ENCODE measurements at places on chromosomes 13 and 19.

GRCh38 chr13:32315238-32316027, at the start of the genes BRCA2 and ZAR1L:
Gene BRCA2, plus strand, starts transcription at chr13:32315508. Its CDS starts 953 bp downstream, at chr13:32316461.
Gene ZAR1L, minus strand, starts transcription at chr13:32315363. Its CDS starts 3,438 bp downstream, at chr13:32311925.
- peak; percentile 95 for DNase-seq
- no peaks in the 10 kb centered on the region for H3K36me3 ChIP-seq
- peaks cover 3% of the 10 kb centered on the region for H3K4me1 ChIP-seq
- peak within 1 kb of the TSS; percentile 68 for H3K4me3 ChIP-seq

DNA sequence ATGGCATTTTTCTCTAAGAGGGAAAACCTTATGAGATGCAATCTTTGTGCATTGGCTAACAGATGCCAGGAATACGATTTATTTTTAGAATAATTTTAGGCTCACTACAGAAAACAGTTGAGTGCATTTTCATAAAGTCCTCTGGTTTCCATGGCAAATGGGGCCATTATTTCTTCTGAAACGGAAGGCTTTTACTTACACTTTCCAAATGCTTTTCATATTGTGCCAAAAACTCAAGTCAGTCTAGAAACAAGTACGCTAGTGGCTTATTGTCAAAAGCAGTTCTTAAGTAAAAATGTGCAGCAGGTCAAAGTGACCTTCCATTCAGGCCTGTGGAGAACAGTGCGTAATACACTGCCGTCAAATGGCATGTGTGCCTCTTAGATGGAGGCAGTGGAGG, 628.7 kb downstream of the EFNB2 start:
- no peaks in the 10 kb centered on the region for H3K4me1 ChIP-seq
- H3K27ac ChIP-seq: no peak overlapping the region
- no peaks in the 10 kb centered on the region for H3K27me3 ChIP-seq
- H3K4me3 ChIP-seq: no peak overlapping the region

DNA sequence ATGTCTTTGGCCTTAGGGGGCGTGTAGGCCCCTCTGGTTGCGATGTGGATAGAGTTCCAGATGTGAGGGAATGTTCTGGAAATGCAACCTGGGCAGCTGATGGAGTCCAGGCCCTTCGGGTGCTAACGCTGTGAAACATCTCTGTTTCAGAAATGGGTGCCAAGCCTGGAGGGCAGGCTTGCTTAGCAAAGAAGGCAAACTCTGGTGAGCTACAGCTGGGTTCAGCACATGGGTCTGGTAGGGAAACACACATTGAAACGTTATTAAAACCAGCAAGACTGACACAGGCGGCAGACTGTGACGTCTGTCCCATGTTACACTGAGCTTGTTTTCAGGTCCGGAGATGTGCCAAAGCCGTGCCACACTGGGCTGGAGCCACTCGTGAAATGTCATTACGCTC, 8.6 kb upstream of the CDC16 start:
- no peaks in the 10 kb centered on the region for H3K36me3 ChIP-seq
- no peak overlapping the region for H3K4me3 ChIP-seq
- DNase-seq: no peak
- no peaks in the 10 kb centered on the region for H3K27me3 ChIP-seq
- no peak overlapping the region for H3K27ac ChIP-seq
- no peaks in the 10 kb centered on the region for H3K4me1 ChIP-seq

GRCh38 chr13:44384778-44385177, 11.2 kb downstream of the SERP2 start:
- peaks cover 47% of the 10 kb centered on the region for H3K4me1 ChIP-seq
- no peak for DNase-seq
- no peaks in the 10 kb centered on the region for H3K36me3 ChIP-seq

DNA sequence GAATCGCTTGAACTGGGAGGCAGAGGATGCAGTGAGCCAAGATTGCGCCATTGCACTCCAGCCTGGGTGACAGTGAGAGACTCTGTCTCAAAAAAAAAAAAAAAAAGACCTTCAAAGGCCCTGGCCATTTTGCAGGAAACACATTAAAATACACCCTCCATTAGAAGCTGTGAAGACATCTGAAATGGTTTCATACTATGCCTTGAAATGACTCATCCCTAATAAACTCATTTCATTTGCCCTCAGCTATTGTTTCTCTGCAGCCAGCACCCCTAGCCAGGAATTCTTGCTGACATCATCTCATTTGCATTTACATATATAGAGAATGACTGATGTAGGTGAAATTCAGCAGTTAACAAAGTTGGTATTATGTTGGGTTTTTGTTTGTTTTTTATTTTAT, 8.7 kb downstream of the EML2 start:
- H3K36me3 ChIP-seq: no peaks in the 10 kb centered on the region
- no peak for DNase-seq
- no peak overlapping the region for H3K4me3 ChIP-seq
- no peaks in the 10 kb centered on the region for H3K4me1 ChIP-seq
- no peak overlapping the region for H3K27ac ChIP-seq

GRCh38 chr19:48812094-48812929, 1.5 kb upstream of the BCAT2 start:
- no peaks in the 10 kb centered on the region for H3K27me3 ChIP-seq
- peaks cover 21% of the 10 kb centered on the region for H3K4me1 ChIP-seq
- DNase-seq: peak; percentile 93
- no peaks in the 10 kb centered on the region for H3K36me3 ChIP-seq
- H3K27ac ChIP-seq: peak overlapping the region; percentile 72

- H3K4me1 ChIP-seq: no peaks in the 10 kb centered on the region
- no peak for DNase-seq
- H3K27ac ChIP-seq: no peak overlapping the region
- no peaks in the 10 kb centered on the region for H3K27me3 ChIP-seq
- no peaks in the 10 kb centered on the region for H3K36me3 ChIP-seq
Observed at GRCh38 chr13:36211567-36211966, 2.8 kb downstream of the SOHLH2 start.

DNA sequence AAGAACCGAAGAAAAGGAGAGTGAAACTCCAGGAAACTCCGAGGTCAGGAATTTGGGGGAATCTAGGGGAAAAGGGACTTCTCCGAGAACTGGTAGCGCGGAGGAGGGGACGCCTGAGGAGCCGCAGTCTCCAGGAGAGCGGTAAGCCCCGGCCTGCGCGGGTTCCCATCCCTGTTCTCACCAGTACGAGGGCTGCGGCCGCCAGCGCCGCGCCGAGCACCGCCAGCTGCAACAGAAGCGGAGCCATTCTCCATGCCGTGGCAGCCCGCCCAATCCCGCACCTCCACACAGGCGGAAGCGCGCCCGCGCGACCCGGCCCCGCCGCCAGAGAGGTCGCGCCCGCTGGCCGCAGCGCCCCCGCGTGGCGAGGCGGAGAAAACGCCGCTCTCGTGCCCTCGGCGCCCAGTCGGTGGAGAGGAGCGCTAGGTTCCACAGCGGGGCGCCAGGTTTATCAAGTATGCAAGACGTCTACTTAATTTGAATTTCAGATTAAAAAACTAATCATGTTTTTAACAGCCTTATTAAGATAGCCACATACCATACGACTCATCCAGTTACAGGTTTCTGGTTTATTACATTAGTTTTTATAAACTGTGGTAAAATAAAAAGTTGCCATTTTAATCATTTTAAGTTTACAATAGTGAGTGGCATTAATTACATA, at the start of gene ALG5:
Gene ALG5 (minus strand): TSS at position 287 of the 661 bp plus-strand sequence. CDS start 40 bp downstream, at position 247.
- H3K4me1 ChIP-seq: peaks cover 8% of the 10 kb centered on the region
- no peaks in the 10 kb centered on the region for H3K27me3 ChIP-seq

DNA sequence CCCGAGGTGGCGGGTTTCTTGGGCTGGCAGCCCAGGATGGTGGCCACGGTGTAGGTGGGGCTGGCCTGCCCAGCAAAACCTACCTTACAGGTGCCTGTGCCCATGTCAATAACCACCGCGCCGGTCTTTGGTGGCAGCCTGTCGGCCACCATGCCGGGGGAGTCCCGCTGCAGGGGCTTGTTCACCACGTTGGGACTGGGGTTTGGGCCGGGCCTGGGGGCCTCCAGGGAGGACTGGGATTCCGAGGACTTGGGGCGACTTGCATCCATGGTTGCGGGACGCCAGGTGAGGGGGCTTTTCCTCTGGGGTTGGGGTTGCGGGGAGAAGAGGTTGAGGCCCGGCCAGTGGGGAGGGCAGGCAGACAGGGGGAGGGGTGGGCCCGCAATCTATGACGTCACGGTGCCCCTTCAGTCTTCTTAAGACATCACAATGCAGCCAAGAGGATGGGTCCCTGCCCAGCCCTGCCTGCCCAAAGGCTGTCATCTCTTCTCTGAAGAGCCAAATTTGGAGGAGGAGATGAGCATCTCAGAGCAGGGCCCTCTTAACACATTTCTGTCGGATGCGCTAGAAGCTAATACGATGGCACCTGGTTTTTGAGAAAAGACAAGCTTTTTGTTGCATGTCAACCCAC, at the start of gene ACTL9:
Gene ACTL9 (minus strand): TSS at position 363 of the 631 bp plus-strand sequence. CDS start 94 bp downstream, at position 269.
- H3K27ac ChIP-seq: no peak within 1 kb of the TSS
- peak; percentile 21 for DNase-seq
- H3K4me1 ChIP-seq: no peaks in the 10 kb centered on the region
- peak within 1 kb of the TSS; percentile 23 for H3K4me3 ChIP-seq
- no peaks in the 10 kb centered on the region for H3K27me3 ChIP-seq
- H3K36me3 ChIP-seq: no peaks in the 10 kb centered on the region

- H3K27ac ChIP-seq: no peak overlapping the region
- no peaks in the 10 kb centered on the region for H3K36me3 ChIP-seq
- no peaks in the 10 kb centered on the region for H3K27me3 ChIP-seq
Observed at GRCh38 chr13:108508263-108508662, 121.1 kb upstream of the MYO16 start.

GRCh38 chr19:9917321-9917720, 19.0 kb downstream of the OLFM2 start:
- peak; percentile 47 for DNase-seq
- no peak overlapping the region for H3K27ac ChIP-seq
- H3K4me1 ChIP-seq: peaks cover 4% of the 10 kb centered on the region
- H3K4me3 ChIP-seq: no peak overlapping the region
- H3K27me3 ChIP-seq: no peaks in the 10 kb centered on the region
- no peaks in the 10 kb centered on the region for H3K36me3 ChIP-seq

GRCh38 chr19:1058112-1058511, 8.9 kb upstream of the ARHGAP45 start:
- H3K4me3 ChIP-seq: no peak overlapping the region
- H3K27me3 ChIP-seq: no peaks in the 10 kb centered on the region
- no peaks in the 10 kb centered on the region for H3K4me1 ChIP-seq
- no peak overlapping the region for H3K27ac ChIP-seq
- H3K36me3 ChIP-seq: no peaks in the 10 kb centered on the region

GRCh38 chr13:29959086-29959485, 108.7 kb upstream of the UBL3 start:
- DNase-seq: no peak
- H3K4me1 ChIP-seq: no peaks in the 10 kb centered on the region
- no peaks in the 10 kb centered on the region for H3K27me3 ChIP-seq
- H3K27ac ChIP-seq: no peak overlapping the region
- H3K36me3 ChIP-seq: no peaks in the 10 kb centered on the region
- no peak overlapping the region for H3K4me3 ChIP-seq

- no peaks in the 10 kb centered on the region for H3K27me3 ChIP-seq
- no peak for DNase-seq
- H3K36me3 ChIP-seq: no peaks in the 10 kb centered on the region
Observed at GRCh38 chr13:102311901-102312300, 89.9 kb downstream of the FGF14 start.

- H3K4me3 ChIP-seq: no peak overlapping the region
- no peaks in the 10 kb centered on the region for H3K36me3 ChIP-seq
- H3K4me1 ChIP-seq: no peaks in the 10 kb centered on the region
- H3K27ac ChIP-seq: no peak overlapping the region
- no peak for DNase-seq
Observed at GRCh38 chr19:51546650-51547396, 15.4 kb upstream of the SIGLEC6 start.

DNA sequence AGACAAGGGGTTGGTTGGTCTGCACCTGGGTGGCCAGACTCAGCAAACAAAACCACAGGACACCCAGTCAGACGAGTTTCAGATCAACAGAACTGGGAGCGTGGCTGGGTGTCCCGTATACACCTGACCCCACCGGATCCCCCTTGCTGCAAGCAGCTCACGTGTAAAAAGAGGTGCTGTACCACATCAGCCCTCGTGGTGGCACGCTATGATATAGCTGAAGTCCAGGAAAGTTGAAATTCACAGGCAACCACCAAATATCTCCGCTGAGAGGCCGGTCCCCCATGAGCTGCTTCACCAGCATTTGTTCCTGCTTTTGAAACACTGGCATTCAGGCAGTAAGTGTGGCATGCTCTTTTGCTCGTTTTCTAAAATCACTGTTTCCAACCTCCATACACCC, 92.3 kb downstream of the TUBA3C start:
- H3K4me1 ChIP-seq: no peaks in the 10 kb centered on the region
- H3K27me3 ChIP-seq: no peaks in the 10 kb centered on the region
- no peak overlapping the region for H3K4me3 ChIP-seq
- H3K36me3 ChIP-seq: no peaks in the 10 kb centered on the region
- no peak overlapping the region for H3K27ac ChIP-seq

DNA sequence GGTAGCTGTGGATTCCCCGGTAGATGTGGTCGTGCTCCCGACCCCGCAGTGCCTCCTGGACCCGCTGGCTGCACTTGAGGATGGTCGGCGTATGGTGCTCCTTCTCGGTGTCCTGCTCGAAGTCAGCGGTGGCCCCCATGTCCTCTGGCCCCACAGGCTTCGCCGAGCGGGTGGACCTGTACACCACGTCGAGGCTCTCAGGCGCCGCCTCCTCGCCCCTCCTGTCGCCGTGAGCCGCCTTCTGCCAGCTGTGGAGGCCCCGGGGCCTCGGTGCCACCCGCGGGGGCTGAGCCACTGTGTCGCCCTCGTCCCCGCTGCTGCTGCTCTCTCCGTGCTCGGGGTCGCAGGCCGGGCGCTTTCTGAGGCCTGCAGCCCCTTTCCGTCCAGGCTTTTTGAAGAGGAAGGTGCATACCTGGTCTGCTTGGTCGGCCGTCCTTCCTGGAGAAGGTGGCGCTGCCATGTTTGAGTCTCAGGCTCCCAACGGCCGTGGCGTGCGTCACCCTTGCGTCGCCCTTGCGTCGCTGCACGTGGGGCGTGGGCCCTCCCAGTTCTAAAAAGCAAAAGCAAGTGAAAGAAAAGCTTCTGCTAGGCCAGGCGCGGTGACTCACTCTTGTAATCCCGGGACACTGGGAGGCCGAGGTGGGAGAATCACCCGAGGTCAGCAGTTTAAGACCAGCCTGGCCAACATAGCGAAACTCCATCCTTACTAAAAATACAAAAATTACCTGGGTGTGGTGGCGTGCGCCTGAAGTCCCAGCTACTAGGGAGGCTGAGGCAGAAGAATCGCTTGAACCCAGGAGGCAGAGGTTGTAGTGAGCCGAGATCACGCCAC, at the start of gene RNF113B:
Gene RNF113B (minus strand): TSS at position 493 of the 832 bp plus-strand sequence. CDS start 33 bp downstream, at position 460.
- no peaks in the 10 kb centered on the region for H3K36me3 ChIP-seq
- peak within 1 kb of the TSS; percentile 54 for H3K4me3 ChIP-seq
- peaks cover 26% of the 10 kb centered on the region for H3K4me1 ChIP-seq

GRCh38 chr13:23580684-23581060, 10.5 kb downstream of the TNFRSF19 start:
- no peaks in the 10 kb centered on the region for H3K36me3 ChIP-seq
- H3K27me3 ChIP-seq: no peaks in the 10 kb centered on the region
- DNase-seq: no peak

GRCh38 chr13:98454389-98454881, 122.5 kb downstream of the STK24 start:
- H3K4me1 ChIP-seq: peaks cover 40% of the 10 kb centered on the region
- peak overlapping the region; percentile 88 for H3K27ac ChIP-seq
- H3K27me3 ChIP-seq: no peaks in the 10 kb centered on the region
- H3K4me3 ChIP-seq: no peak overlapping the region
- no peaks in the 10 kb centered on the region for H3K36me3 ChIP-seq

Measured in testis (tissue), 5 donors.